ENCODE measurements at places on chromosomes 3 and 15. TPM values are rescaled to one million over a fixed set of nuclear protein-coding genes. Genes with fewer than 3 reads are reported as not detected.

Gene SPTBN5
- 0.12 TPM for polyA plus RNA-seq

Gene GMPS
- polyA plus RNA-seq, result 61.0 TPM

Gene CCR9
- 0.25 TPM for polyA plus RNA-seq

Gene NLGN1
- polyA plus RNA-seq, result 6.3 TPM

Gene PP2D1
- polyA plus RNA-seq, result not detected

Gene SLC28A1
- polyA plus RNA-seq, result not detected

Gene IL17RB
- polyA plus RNA-seq, result 8.7 TPM

Gene OR5K2
- polyA plus RNA-seq, result not detected

Measured in brain (organoid and tissue), 16 donors.